ENCODE measurements at places on chromosomes 2 and 18. TPM values are rescaled to one million over a fixed set of nuclear protein-coding genes. Genes with fewer than 3 reads are reported as not detected.

Gene CHRNG
- total RNA-seq: not detected

Gene EPG5
- total RNA-seq: 10.6 TPM

Gene KATNAL2
- not detected for total RNA-seq

Gene MOGAT1
- not detected for total RNA-seq

DNA sequence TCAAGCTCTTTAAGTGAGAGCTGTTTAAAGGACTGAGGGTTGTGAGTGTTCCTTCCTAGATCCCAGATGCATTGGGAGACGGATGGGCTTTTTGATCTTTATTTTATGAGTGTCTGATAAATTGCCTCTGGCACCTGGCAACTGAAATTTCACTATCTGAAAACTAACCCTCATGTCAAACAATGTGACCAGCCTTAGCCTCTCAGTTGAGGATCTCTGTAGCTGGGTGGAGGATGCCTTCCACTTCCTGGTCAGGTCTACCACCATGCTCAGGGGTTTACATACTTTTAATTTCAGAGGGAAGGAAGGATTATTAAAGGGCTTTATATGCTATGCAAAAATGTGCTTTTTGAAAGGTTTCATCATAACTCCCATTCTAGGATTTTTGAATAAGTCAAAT is 70.5 kb upstream of the NT5C1B start:
- no peak for DNase-seq

DNA sequence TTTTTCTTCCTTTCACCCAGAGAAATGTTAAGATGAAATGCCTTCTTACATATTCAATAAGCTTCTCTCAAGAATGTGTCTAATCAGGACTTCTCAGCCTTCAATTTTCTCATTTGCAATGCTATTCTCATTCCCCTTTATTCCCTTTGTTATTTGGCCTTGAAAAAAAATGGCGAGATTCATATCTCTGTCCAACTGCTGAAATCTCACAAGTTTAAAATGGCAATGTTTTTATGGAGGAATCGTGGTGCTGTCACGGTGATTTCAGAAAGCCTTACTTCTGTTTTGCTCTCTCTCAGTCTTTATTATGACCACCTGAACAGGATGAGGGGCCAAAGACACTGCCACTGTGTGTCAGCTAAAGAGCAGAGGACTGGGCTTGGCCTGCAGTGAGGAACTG is 928.5 kb downstream of the DCC start:
- no peak for DNase-seq

GRCh38 chr2:112085916-112086669 is 31.0 kb downstream of the TMEM87B start:
- no peak for DNase-seq

DNA sequence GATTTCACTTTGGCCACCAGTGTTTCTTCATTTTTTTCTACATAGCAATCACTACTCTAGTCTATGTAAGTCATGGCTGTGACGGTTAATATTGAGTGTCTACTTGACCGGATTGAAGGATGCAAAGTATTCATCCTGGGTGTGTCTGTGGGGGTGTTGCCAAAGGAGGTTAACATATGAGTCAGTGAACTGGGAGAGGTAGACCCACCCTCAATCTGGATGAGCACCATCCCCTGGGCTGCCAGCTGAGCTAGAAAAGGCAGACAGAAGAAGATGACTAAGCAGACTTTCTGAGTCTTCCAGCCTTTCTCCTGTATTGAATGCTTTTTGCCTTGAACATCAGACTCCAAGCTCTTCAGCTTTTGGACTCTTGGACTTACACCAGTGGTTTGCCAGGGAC is 265.0 kb upstream of the SLC8A1 start:
- DNase-seq: no peak

- DNase-seq: no peak
Measured at GRCh38 chr2:47401789-47402554, 984 bp upstream of the MSH2 start.

Gene PELI1
- 64.1 TPM for total RNA-seq

Measured in Caco-2 (cell line).